ENCODE measurements at places on chromosomes 2 and 18.

- no peak for DNase-seq
Measured at GRCh38 chr2:125272651-125273050, 1247.6 kb downstream of the CNTNAP5 start.

DNA sequence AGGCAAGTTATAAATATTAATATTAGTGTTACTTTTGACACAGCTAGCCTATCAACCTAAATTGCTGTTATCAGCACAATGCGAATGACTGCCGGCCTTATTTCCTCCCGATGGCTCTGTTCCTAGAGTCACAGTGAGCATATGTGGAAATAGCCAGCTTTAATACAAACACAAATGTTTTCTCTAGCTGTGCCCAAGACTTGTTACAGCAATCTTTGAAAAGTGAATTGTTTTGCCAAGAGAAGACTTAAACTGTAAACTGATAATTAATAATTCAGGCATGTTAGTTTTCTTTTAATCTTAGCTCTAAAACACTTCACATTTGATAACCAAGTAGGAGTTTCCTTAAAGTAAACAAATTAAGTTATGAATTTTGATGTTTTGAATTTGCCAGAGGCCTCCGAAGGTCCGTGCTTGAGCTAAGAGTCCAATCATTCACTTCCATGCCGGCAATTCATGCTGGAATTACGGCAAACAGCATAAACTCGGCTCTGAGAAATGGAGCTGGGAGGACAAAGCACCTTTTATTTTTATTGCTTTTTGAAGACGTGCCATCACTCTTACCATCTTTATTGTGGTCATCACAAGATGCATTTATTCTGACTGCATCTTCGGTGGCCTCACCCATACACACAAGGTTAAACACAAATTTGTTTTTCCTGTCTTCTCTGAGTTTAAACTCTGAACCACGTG is 184.5 kb upstream of the CWC22 start:
- DNase-seq = no peak

- DNase-seq = no peak
Measured at GRCh38 chr2:134295441-134295840, 41.6 kb downstream of the MGAT5 start.

DNA sequence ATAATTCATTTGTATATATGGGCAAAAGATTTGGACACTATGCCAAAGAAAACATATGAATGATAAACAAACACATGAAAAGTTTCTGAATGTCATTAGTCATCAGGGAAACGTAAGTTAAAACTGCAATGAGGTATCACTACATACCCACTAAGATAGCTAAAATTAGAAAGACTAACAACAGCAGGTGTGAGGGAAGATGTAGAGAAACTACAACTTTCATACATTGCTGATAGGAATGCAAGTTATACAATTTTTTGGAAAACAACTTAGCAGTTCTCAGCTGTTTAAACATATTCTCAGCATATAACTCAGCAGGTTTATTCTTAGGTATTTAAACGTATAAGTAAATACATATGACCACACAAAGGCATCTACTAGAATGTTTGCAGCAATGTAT is 563.5 kb upstream of the KLHL29 start:
- no peak for DNase-seq

DNA sequence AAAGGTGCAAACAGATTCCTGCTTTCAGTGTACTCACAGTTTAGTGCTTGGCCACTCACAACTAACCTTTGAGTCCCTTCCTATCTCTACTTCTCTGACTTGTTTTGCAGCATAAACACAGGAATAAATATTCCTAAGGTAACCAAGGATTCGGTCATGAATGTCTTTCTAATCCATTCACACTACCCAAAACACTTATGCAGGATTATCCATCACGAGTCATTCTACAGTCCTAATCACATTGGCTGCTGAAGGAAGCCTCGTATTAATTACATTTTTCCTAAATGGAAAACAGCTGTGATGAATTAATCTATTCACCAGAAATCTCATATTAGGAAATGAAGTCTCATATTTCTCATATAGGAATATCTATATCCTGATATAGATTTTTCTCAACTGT is 16.3 kb downstream of the RDH14 start:
- DNase-seq = no peak

GRCh38 chr2:101188683-101189405 is 37.7 kb upstream of the TBC1D8 start:
- DNase-seq = no peak

GRCh38 chr18:23912356-23912755 is 102.2 kb upstream of the TTC39C start:
- no peak for DNase-seq

All from activated gamma-delta T cell treated with anti-CD3 and anti-CD28 coated beads, Interleukin-2, amount 50 U/mL, for 16 hours (primary cell).